ENCODE measurements at places on chromosomes 11 and 22.

DNA sequence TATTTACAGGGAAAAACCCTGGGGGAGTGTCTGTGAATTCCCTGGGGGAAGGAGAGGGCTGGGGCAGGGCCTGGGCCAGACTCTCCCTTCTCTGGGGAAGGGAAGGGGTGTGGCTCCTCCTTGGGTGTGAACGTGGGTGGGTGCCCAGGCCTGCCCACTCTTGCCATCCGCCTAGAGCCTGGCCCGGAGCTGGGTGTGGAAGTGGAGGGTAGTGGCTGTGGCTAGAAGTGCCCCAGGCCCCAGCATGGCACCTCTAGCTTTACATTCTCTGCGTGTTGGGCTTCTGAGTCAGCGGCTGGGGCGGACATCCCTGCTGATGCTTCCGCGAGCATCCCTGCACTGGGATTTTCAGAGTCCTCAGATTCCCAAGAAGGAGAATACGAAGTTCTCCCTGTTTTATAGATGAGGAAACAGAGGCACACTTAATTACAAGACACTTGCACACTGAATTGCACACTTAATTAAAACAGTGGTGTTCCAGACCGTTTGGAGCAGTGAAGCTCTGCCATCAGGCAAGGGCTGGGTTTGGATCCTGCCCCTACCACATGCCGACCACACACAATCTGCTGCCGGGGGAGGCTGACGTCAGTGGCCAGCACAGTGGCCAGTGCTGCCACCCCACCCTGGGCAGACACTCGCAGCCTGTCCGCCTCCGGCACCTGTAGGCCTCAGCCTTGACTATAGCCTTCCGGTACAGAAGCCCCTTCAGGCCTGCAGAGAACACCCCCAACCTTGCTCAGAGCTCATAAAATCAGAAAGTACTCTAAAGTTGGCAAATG lies 7.6 kb downstream of the BAD start:
- no peak for DNase-seq

DNA sequence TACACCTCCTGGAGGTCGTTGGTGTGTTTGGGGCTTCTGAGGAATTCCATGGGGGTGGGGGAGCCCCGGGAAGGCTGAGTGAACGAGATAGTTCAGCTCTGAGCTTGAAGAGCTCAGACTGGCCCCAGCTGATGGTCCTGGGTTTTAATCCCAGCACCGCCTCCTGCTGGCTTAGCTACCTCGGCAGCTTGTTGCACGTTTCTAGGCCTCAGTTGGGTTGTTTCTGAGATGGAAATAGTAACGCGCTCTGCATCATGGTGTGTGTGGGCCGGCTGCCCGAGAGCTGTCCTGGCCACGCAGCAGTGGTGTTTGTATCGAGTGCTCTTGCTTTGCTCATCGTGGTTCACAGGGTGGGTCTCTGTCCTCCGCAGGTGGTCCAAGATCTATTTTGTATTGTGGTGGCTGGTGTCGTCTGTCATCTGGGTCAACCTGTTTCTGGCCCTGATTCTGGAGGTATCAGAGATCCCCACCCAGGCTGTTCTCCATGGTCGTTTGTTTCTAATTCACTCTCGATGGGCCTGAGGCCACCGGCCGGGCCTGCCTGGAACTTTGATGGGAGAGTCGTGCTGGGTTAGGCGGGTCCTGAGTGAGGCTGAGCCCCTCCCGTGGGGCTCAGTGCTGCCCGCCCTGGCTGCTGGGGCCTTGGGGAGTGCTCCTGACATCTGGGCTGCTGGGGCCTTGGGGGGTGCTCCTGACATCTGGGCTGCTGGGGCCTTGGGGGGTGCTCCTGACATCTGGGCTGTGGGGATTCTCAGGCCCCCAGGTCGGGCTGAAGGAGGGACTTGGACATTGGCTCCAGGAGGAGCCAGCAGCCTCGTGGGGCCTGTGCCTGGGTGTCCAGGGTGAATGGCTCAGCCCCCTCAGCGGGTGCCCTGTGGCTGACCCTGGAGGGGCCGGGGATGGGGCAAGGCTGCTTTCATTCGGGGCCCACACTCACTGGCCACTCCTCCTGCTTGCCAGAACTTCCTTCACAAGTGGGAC lies 37.7 kb downstream of the TPCN2 start:
- no peak for DNase-seq

DNA sequence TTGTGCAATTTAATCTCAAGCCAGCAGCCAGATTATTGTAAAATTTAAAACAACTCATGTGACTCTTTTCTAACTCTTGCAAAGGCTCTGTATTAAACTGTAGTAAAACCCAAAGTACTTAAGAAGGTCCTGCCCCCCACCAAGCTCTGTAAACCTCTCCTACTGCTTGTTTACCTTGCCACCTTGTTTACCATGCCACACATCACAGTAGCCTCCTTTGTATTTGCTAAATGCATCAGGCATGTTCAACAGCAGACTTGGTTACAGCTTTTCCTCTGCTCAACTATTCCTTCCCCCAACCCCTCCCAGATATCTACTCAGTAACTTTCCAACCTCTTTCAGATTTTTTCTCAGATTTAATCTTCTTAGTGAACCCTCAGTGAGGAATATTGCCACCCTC lies 861.6 kb downstream of the METTL15 start:
- DNase-seq: no peak

GRCh38 chr11:116334596-116334995 lies 438.2 kb downstream of the BUD13 start:
- no peak for DNase-seq

- no peak for DNase-seq
Observed at GRCh38 chr11:60459345-60459744, 3.7 kb downstream of the MS4A1 start.

DNA sequence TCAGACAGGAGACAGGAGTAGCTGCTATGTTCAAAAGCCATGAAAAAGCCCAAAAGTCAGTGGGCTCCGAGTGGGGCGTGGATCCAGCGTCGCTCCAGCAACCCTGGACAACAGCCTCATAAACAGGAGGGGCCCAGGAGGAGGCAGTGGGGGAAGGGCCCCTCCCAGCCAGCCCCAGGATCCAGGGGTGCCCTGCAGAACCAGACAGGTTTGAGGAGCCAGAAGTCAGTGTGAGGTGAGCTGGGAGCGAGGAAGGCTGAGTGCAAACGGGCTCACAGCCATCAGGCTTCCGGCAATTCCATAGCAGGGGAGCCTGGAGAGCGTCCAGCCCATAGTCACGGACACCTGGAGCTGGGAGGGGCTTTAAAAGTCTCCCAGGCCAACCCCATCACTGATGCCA lies 217.7 kb downstream of the MN1 start:
- peak; percentile 76 for DNase-seq

DNA sequence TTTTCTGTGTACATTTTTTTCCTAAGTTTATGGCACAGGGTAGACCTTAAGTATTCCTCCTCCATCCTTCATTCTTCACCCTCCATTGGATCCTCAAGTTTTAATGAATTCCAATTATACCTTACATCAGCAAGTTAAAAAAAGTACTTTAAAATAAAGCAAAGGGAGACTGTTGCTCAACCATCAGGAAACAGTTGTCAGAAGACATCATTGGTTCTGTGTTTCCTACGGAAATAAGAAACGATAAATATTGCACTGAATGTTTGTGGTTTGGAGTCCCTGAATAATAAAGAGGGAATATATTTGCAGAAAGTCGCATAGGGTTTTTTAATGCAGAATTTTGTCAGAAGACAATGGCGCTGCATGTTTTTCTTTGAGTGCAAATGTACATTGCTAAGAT lies 28.1 kb upstream of the LDHA start:
- no peak for DNase-seq

DNA sequence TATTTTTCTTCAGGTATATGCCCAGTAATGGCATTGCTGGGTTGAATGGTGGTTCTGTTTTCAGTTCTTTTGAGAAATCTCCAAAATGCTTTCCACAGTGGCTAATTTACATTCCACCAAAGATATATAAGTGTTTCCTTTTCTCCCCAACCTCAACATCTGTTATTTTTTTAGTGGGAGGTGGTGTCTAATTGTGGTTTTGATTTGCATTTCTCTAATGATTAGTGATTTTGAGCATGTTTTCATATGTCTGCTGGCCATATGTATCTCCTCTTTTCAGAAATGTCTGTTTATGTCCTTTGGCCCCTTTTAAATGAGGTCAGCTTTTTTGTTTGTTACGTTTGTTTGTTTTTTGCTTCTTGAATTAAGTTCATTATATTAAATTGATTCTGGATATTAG lies 760.2 kb downstream of the KCNA4 start:
- no peak for DNase-seq

GRCh38 chr11:17395978-17396377 lies 7.5 kb upstream of the KCNJ11 start:
- no peak for DNase-seq

GRCh38 chr11:35082321-35083180 lies 56.4 kb upstream of the CD44 start:
- peak; percentile 77 for DNase-seq

DNA sequence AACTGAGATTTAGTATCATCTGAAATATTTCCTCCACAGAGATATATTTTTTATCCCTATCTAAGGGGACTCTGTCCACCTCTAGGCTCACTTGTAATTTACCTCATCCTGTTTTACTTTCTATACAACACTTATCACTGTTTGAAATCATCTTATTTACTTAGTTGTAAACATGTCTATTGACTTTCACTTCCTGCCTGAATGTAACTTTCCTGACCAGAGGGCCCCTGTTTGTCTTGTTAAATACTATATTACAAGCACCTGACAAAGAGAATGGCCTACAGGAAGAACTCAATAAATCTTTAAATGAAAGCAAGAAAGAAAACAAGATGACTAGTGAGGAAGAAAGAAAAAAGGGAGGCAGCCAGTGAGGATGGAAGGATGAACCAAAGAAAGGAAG lies 1727.5 kb downstream of the LRRC4C start:
- DNase-seq: no peak

DNA sequence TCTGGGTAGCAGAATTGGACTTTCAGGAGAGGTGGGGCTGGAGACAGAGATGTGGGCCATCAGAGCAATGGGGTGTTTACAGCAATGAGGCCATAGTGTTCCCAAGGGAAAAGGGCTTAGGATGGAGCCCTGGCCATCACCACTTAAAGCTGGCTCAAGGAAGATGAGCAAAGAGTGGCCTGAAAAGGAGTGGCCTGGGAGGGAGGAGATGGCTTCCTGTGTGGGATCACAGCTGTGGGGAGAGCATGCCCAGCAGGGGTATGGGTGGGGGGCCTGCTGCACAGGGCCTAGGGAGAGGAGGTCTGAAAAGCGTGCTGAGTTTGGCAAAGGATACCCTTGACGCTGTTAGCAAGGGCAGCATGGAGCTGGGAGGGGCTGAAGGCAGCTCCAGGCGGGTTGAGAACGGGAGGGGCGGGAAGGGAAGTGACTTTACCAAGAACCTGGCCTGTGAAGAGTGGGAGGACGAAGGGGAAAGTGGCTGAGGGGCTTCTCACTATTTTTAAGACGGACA lies 13.9 kb downstream of the LRRC32 start:
- DNase-seq: peak; percentile 57

GRCh38 chr22:18010266-18010665 lies 14.1 kb downstream of the MICAL3 start:
- no peak for DNase-seq

GRCh38 chr11:120169981-120170698 lies 32.2 kb upstream of the TRIM29 start:
- no peak for DNase-seq

DNA sequence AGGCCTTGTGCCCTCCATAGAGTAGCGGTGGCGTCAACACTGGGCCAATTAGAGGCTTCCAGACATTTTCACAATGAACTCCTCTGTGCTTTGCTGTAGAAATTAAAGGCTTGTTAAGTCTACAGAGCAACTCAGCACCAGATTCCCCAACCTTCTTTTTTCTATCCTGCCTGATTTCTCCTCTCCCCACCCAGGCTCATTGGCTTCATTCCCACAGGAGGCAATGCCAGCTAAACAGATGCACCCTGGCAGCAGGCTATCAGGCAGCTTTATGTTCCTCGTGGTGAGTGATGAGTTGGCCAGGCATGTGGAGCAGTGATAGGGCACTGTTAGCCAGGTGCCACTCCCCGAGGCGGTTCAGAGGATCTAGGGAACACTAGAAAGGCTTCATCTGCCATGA lies 4.8 kb downstream of the DIXDC1 start:
- peak; percentile 69 for DNase-seq

DNA sequence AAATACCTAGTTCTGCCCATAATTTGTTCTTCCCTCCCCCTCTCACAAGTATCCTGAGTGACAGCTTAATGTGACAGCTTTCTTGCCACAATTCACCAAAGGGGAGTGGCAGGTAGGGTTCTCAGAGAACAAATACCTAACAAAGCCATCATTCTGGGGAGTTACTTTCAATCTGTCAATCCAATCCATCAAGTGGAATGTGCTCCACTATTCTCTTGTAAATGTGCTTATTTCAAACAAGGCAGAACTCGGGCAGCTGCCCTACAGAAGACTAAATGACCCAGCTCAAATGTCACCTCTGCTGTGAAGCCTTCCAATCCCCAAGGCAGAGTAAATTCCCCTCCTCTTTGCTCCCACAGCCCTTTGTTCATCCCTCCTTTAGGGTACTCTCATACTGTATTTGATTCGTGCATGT lies 27.8 kb downstream of the LGR4 start:
- DNase-seq: no peak

GRCh38 chr11:68436985-68437926 lies 23.3 kb upstream of the PPP6R3 start:
- no peak for DNase-seq

DNA sequence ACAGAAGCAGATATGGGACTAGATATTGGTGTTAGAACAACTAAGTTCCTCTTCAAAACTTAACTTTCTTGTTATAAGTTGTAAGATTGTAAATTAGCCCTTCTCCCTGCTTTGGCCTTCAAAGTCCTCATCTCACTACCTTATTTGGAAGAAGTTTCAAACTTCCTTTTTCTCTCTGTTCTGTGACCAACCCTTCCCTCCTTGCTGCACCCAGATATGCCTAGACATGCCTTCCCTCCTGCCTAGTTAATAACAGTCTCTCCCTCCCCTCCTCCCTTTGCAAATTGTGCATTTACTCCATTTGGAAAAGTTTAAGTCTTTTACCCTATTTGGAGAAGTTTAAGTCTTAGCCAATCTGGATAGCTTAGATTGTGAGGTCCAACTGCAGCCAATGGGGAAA lies 4.9 kb downstream of the OR52K2 start:
- DNase-seq: no peak

DNA sequence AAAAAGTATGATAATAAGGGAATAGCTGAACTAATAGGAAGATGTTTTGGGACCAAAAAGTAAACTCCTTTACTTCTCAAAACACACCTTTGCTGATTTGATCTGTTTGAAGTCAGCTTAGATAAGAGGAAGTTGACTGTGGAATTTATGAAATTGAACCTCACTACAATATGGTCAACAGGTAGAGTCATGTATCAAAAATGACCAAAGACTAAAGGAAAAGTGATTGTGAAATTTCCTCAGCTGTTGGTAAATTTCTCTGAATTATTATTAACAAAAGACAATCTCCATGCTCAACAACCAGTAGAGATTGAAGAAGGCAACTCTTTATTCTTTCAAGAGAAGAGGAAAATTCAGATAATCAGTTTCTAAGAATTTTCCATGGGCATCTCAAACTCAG lies 826.5 kb downstream of the KCNA4 start:
- no peak for DNase-seq

DNA sequence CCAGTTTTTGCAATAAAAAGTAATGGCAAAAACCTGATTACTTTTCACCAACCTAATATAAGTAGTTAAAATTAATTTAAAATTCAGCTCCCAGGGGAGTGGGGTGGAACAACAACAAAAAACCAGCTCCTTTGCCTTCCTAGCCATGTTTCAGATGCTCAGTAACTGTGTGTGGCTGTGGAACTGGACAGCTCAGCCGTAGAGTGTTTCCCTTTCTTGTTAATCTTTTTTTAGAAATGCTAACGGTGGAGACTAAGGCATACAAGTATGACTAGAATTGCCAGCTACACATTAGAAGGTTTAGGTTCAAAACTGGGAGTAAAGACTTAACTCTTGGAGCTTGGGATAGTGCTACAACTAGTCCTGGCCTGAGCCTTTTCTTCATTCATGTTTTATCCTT lies 45.0 kb downstream of the PPP6R3 start:
- DNase-seq: no peak

- DNase-seq: no peak
Observed at GRCh38 chr11:31977343-31977742, 113.5 kb upstream of the RCN1 start.

Data from right hindlimb (tissue), 1 donor.